ENCODE measurements at places on chromosomes 16 and 17. TPM values are rescaled to one million over a fixed set of nuclear protein-coding genes. Genes with fewer than 3 reads are reported as not detected.

DNA sequence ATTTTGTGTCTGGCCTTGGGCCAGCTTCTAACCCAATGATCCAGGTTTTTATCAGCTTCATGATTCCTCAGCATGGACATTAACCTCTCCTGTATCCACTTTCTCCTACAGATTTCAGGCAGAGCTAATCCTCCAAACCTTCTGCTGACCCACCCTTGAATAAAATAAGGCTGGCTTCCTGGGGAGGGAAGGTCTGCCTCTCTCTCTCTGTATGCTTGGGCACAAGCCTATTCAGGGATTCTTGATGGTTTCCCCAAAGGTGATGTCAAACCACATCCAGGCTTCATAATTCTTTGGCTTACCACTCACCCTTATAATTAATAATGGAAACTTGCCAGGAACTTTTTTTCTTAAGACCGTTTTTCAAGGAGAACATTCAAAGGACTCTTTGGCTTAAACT is 240.1 kb downstream of the UTP18 start:
- DNase-seq, result no peak

GRCh38 chr16:69073181-69073702 is 32.2 kb upstream of the HAS3 start:
- DNase-seq, result no peak

- no peak for DNase-seq
These were observed 16.0 kb upstream of the PABPN1L start for GRCh38 chr16:88882358-88883030.

DNA sequence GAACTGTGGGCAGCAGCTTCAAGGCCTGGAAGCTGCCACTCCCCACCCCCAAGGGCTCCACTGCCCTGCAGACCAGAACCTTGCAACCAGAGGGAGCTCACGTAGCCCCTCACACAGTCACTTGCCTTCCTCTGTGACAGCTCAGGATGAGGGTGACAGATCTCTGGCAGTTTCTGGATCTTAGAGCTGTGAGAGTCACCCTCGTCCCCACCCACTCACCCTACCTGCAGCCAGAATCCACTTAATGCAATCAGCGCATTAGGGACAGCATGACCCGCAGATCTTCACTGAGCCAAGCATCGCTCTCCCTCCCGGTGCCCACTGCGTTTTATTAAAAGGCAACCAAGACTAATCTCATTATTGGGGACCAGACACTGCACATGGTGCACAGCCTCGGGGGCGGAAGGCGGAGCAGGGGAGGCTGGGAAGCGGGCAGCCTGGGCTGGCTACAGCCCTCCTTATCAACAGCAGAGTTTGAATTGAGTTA is 3.5 kb downstream of the CYB561 start:
- DNase-seq, result no peak

GRCh38 chr17:40726919-40727318 is 23.4 kb upstream of the KRT24 start:
- DNase-seq, result no peak

GRCh38 chr17:4607773-4608187 is 23.5 kb downstream of the SMTNL2 start:
- no peak for DNase-seq

- no peak for DNase-seq
These were observed 6.0 kb downstream of the NDEL1 start for GRCh38 chr17:8441690-8442089.

DNA sequence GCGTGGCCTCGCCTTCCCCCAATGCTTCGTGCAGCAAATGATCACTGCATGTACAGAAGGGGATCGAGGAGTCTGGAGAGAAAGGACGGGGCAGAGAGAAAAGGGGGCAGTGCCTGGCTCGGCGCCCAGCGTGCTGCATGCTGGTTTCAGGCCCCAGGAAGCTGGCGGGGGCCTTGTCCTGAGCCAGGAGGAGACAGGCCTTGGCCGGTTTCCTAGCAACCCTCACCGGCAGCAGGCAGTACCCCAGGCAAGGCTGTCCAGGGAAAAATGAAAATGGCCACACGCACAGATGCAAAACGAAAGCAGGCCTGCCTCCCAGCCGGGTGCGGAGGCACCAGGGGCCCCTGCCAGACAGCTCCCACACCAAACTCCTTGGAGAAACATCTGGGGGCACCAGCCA is 126.3 kb downstream of the ZFHX3 start:
- no peak for DNase-seq

- DNase-seq, result no peak
These were observed 17.1 kb downstream of the MINK1 start for GRCh38 chr17:4850246-4850645.

- DNase-seq, result no peak
These were observed 706 bp downstream of the HLF start for GRCh38 chr17:55265311-55266021.

GRCh38 chr17:53313746-53314145 is 509.0 kb upstream of the KIF2B start:
- DNase-seq, result no peak

- no peak for DNase-seq
These were observed 31.9 kb downstream of the PLCG2 start for GRCh38 chr16:81810894-81811538.

DNA sequence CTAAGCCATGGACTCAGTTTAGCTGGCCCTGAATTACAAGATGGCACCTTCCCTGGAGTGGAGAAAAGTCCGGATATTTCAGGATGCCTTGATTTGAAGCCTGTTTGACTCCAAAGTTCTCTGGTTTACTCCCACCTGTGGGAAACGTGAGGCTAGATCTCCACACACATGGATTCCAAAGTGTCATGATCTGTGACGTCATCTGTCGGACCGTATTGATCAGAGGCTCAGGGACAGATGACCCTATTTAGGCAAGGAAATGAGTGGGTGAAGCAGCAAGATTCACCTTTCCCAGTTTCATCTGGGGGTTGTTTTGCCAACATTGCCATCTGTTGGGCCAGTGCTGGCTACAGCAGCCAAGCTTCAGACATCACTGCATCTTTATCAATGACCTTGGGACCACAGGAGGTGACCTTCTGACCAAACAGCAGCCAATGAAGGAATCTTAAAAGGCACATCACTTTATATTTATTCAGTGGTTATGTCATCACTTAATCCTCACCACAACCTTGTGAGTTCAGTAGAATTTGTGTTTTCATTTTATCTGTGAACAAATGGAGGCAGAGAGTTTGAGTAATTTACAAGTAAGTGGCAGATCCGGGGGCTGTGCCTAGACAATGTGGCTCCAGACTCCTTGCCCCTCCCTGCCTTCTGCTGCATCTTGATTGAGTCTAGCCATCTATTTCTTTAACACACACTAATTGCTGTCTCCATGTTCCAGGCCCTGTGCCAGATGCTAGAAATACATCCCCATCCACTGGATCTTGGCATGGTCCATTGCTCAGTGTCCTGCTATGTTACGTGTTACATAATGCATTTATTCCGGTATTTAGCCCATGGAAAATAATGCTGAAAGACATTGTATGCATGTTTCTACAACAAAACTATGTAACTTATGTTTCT is 1.5 kb upstream of the CDH13 start:
- DNase-seq, result no peak

GRCh38 chr17:73719588-73720071 is 75.4 kb upstream of the SDK2 start:
- DNase-seq, result no peak

- DNase-seq, result no peak
These were observed 1.6 kb downstream of the ACLY start for GRCh38 chr17:41917192-41917591.

ZG16 gene
- total RNA-seq, result not detected

RASL10B gene
- total RNA-seq, result 24.3 TPM

C17orf50 gene
- total RNA-seq, result not detected

PLK1 gene
- 1.2 TPM for total RNA-seq

ARL5C gene
- total RNA-seq, result not detected
